Placental epithelial cell (primary cell): ENCODE measurements at places on chromosomes 2 and 18. TPM values are rescaled to one million over a fixed set of nuclear protein-coding genes. Genes with fewer than 3 reads are reported as not detected.

Gene KRTCAP3
- total RNA-seq = 8.2 and 22.0 TPM in 2 replicates

Gene SIX3
- total RNA-seq = not detected in 2 replicates

Gene TCF23
- not detected in 2 replicates for total RNA-seq

Gene CLEC4F
- total RNA-seq = not detected in 2 replicates

Gene FAM161A
- 1.1 and 2.7 TPM in 2 replicates for total RNA-seq

Gene IER3IP1
- 16.6 and 18.8 TPM in 2 replicates for total RNA-seq

Gene IL1RL2
- total RNA-seq = 10.6 and 13.7 TPM in 2 replicates

Gene MYCN
- total RNA-seq = 1.6 and 20.3 TPM in 2 replicates

Gene NXPH2
- not detected in 2 replicates for total RNA-seq

Gene SLC5A6
- total RNA-seq = 174 and 243 TPM in 2 replicates

Gene SLC19A3
- 1.2 and 2.9 TPM in 2 replicates for total RNA-seq

Gene NR4A2
- total RNA-seq = under 0.01 and 0.43 TPM in 2 replicates

Gene NEUROD1
- not detected in 2 replicates for total RNA-seq

Gene BOLL
- total RNA-seq = not detected in 2 replicates

Gene ANKRD30BL
- not detected in 2 replicates for total RNA-seq

Gene C18orf63
- not detected in 2 replicates for total RNA-seq

Gene FBXO41
- 7.5 and 11.1 TPM in 2 replicates for total RNA-seq

Gene ZAP70
- 0.11 TPM in 1 of 2 replicates, not detected in the other for total RNA-seq

Gene C2orf66
- total RNA-seq = under 0.01 and 0.11 TPM in 2 replicates

Gene EFEMP1
- total RNA-seq = 249 and 337 TPM in 2 replicates

Gene NAT8
- not detected in 2 replicates for total RNA-seq

Gene CDH7
- total RNA-seq = not detected in 2 replicates

Gene DIPK1C
- not detected in 2 replicates for total RNA-seq

Gene MAP3K20
- total RNA-seq = 5.9 and 15.1 TPM in 2 replicates

Gene RAB17
- total RNA-seq = under 0.01 and 1.3 TPM in 2 replicates

Gene IL1RL1
- total RNA-seq = not detected in 2 replicates

Gene ZSWIM2
- total RNA-seq = not detected in 2 replicates

Gene CHRNG
- total RNA-seq = 0.39 TPM in 1 of 2 replicates, not detected in the other

Gene COL6A3
- 4.8 and 10.6 TPM in 2 replicates for total RNA-seq

Gene IKZF2
- total RNA-seq = 35.7 and 41.8 TPM in 2 replicates

Gene KCNE4
- total RNA-seq = 42.0 and 83.2 TPM in 2 replicates

Gene CYB5A
- 1.2 and 2.7 TPM in 2 replicates for total RNA-seq

Gene NTSR2
- not detected in 2 replicates for total RNA-seq

Gene UCN
- 0.22 and 2.0 TPM in 2 replicates for total RNA-seq

Gene KATNAL2
- total RNA-seq = 2.3 and 11.0 TPM in 2 replicates
